ENCODE measurements at places on chromosomes 3 and 15.

GRCh38 chr3:125143538-125143937, 69.0 kb downstream of the SLC12A8 start:
- no peak for DNase-seq

- DNase-seq, result no peak
Measured at GRCh38 chr3:104952146-104952972, 414.4 kb upstream of the ALCAM start.

GRCh38 chr15:50128266-50128665, 9.2 kb upstream of the ATP8B4 start:
- DNase-seq, result peak; percentile 81

GRCh38 chr3:73908218-73908617, 283.5 kb upstream of the PDZRN3 start:
- no peak for DNase-seq

- no peak for DNase-seq
Measured at GRCh38 chr15:64009798-64010261, 36.5 kb downstream of the DAPK2 start.

DNA sequence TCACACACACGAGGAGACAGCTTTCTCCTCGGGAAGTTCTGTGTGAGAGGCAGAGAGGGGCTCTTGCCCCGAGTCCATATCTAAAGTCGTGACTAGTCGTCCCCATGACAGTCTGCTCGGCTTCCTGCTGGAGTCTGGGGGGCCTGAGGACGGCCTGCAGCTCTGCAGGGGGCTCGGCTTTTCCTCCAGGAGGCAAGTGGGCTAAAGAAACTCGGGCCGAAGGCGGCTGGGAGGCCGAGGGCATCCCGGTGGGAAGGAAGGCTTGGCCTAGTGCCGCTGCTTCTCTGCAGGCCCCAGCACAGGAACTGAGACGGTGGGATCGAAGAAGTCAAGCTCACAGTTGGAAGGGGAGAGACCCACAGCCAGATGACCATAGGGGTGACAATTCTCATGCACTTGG, 25.4 kb upstream of the PIGZ start:
- no peak for DNase-seq

- DNase-seq, result no peak
Measured at GRCh38 chr15:66615846-66616245, 50.0 kb upstream of the LCTL start.

DNA sequence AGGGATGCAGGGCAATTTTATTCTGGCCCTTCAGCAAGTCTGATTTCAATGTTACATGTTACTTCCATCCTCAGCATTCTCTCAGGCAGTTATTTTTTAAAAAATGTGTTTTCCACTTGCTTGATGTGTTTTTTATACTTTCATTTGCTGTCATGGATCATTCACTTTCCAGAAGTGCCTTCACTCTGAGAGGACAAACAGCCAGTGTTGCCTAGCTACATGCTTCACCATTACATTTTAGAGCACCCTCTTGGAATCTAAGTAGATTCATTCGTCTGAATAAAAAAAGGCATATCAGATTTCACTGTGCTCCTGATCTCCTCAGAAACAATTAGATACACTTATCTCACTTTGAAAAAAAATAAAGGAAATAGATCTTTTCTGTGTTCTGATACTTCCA, 93.6 kb upstream of the POU1F1 start:
- no peak for DNase-seq

DNA sequence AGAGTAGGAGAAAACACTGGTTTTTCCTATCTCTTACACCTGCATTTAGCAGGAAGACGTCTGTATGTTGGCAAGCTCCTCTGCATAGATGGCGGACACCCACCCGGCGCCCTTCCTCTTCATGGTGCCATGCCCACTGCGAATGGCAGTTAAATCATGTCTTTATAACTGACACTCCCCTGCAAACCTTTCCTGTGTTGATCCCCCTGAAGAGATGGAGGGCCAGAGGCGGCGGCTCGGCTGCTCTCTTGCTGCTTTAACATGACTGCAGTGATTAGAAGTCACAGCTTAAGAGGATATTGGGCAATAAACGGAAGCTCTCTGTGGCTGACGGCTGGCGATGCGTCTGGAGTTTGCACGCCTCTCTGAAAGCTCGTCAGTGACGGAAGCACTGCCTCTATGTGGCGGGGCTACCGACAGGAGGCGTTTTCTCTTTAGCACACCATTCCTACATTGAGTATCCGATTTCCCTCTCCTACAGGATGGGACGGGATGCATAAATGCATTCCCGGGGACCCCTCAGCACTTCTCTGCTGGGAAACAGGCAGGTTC, 25.5 kb upstream of the SNRPA1 start:
- DNase-seq, result peak; percentile 86

GRCh38 chr15:58515807-58516206, 84.0 kb downstream of the LIPC start:
- peak; percentile 90 for DNase-seq

GRCh38 chr3:190496859-190497258, 17.0 kb upstream of the IL1RAP start:
- DNase-seq, result no peak

DNA sequence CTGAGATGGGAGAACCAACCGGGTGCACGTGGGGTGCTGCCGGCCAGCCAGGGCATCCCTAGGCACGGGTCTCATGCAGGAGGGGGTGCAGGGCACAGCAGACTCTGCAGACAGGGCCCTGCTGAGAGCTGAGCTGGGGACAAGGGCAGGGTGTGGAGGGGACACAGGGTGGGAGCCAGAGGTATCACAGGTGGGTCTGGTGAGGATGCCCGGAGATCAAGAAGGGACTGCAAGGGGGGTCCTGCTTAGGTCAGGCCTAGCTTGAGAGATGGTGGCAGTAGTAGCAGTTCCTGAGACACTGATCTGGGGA, 39.5 kb upstream of the PRR23E start:
- no peak for DNase-seq

GRCh38 chr3:29318251-29318650, 37.4 kb downstream of the RBMS3 start:
- no peak for DNase-seq

DNA sequence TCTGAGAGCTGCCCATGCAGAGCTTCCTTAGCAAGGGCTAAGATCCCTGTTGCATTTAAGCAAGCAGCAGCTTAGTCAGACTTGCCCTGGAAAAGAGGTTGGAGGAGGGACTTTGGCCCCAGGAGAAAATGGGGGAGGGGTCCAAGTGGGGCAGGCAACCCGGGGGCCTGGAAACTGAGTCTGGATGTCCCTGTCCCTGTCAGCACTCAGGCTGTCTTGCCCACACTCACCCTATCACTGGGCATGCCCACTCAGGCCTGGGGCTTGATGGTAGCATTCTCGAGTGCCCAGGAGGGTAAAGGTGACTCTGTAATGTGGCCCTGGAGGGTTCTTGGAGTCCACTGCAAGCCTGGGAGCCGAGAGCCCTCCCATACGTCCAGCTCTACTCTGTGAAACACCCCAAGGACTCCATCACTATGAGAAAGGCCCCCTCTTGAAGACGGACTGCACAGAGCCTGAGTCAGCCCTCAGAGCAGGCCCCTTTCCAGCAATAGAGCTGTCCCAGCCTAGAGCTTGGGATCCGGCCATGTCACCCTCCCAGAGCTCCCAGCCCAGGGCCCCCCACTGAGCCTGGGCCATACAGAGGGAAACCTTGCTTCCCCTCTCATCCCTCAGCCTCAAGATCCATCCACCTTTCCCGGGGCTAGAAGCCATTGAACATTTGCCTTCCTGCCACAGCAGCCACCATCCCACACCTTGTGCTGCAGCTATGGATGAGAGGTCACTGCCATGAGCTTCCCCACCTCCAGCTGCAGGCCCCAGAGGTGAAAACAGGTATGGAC, 13.4 kb downstream of the MYL3 start:
- DNase-seq, result no peak

Data from inflammatory macrophage treated with lipopolysaccharide for 4 hours (primary cell).